ENCODE measurements at places on chromosomes 13 and 19.

GRCh38 chr13:89891416-89891815, 1456.1 kb upstream of the MIR17HG start:
- no peaks in the 10 kb centered on the region for H3K36me3 ChIP-seq
- H3K27me3 ChIP-seq, result peaks cover 2% of the 10 kb centered on the region
- no peak overlapping the region for H3K4me3 ChIP-seq
- no peak overlapping the region for H3K27ac ChIP-seq
- no peak for DNase-seq

- no peak for DNase-seq
- no peak overlapping the region for H3K4me3 ChIP-seq
- H3K36me3 ChIP-seq, result no peaks in the 10 kb centered on the region
- no peaks in the 10 kb centered on the region for H3K4me1 ChIP-seq
Observed at GRCh38 chr13:45827318-45827717, 24.2 kb downstream of the SIAH3 start.

GRCh38 chr13:97194479-97194878, 27.7 kb upstream of the MBNL2 start:
- H3K27me3 ChIP-seq, result no peaks in the 10 kb centered on the region
- peaks cover 5% of the 10 kb centered on the region for H3K36me3 ChIP-seq
- H3K27ac ChIP-seq, result no peak overlapping the region
- H3K4me1 ChIP-seq, result peaks cover 7% of the 10 kb centered on the region
- H3K4me3 ChIP-seq, result no peak overlapping the region
- no peak for DNase-seq

DNA sequence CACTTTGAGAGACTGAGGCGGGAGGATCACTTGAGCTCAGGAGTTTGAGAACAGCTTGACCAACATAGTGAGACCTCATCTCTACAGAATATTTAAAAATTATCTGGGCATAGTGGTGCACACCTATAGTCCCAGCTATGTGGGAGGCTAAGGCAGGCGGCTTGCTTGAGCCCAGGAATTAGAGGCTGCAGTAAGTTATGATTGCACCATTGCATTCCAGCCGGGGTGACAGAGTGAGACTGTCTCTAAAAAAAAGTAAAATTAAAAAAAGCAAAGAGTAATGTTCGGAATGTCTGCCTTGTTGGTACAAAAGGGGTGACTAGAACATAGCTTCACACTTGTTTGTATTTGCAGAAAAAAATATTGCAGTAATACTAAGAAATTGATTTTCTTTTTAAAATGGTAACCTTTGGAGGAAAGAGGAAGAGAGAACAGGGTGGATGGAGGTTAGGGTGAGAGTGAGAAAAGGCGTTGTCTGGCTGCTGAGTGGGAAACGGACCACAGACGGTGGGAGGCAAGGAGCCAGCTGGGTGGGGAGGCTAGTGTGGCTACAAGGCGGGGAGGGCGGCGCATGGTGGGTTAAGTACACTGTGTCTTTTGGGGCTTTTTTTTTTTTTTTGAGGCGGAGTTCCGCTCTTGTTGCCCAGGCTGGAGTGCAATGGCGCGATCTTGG, 10.2 kb downstream of the PPP1R14A start:
- peaks cover 1% of the 10 kb centered on the region for H3K27me3 ChIP-seq
- no peak overlapping the region for H3K4me3 ChIP-seq
- no peaks in the 10 kb centered on the region for H3K4me1 ChIP-seq
- H3K36me3 ChIP-seq, result no peaks in the 10 kb centered on the region

DNA sequence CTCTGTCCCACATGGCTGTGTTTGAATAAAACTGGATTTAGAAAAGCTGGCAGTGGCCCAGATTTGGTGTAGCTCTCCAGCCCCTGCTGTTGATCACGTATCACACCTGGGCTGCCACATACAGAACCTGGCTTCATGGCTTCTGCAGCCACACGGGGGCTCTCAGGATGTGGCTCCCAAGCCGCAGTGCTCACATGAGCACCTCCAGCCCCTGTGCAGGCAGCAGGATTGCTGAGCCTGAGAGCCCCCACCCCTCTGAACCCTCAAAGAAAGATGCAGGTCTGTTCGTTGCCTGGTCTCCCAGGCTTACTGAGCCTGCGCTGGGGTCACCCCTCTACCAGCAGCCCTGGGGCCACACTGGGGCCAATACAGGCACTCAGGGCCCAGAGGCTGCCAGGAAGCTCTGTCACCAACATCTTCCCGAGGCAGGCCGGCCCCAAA, 2.7 kb downstream of the PLEKHF1 start:
- peaks cover 12% of the 10 kb centered on the region for H3K4me1 ChIP-seq
- H3K27me3 ChIP-seq, result peaks cover 21% of the 10 kb centered on the region
- H3K27ac ChIP-seq, result no peak overlapping the region
- H3K4me3 ChIP-seq, result no peak overlapping the region
- peaks cover 3% of the 10 kb centered on the region for H3K36me3 ChIP-seq
- no peak for DNase-seq

DNA sequence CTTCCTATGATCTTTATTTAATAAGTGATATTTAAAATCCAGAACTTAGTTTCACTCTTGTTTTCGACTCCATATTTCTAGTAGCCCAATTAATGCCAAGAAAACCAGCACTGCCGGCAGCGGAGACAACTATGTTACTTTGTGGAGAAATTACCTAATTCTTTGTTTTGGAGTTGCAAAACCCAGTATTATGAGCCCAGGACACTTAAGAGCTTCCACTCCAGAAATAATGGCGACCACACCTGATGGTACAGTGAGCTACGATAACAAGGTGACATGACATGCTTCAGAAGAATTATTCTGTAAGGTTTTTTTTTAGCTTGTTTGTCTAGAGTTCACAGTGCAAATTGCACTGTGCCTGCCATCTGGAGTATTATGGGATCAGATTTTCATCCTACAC, 136.4 kb downstream of the ZAR1L start:
- H3K4me1 ChIP-seq, result no peaks in the 10 kb centered on the region
- H3K4me3 ChIP-seq, result no peak overlapping the region
- H3K36me3 ChIP-seq, result no peaks in the 10 kb centered on the region
- H3K27me3 ChIP-seq, result no peaks in the 10 kb centered on the region

- H3K27ac ChIP-seq, result no peak overlapping the region
- DNase-seq, result no peak
- H3K27me3 ChIP-seq, result peaks cover 3% of the 10 kb centered on the region
Observed at GRCh38 chr19:53372196-53372595, 6.7 kb downstream of the ZNF525 start.

- H3K27ac ChIP-seq, result peak overlapping the region; percentile 57
- H3K4me3 ChIP-seq, result peak overlapping the region; percentile 87
- H3K36me3 ChIP-seq, result peaks cover 20% of the 10 kb centered on the region
- H3K27me3 ChIP-seq, result peaks cover 11% of the 10 kb centered on the region
Observed at GRCh38 chr19:40718774-40719391, 2.0 kb downstream of the ITPKC start.

GRCh38 chr13:33761740-33762139, 56.2 kb upstream of the RFC3 start:
- H3K27ac ChIP-seq, result no peak overlapping the region
- no peak overlapping the region for H3K4me3 ChIP-seq
- DNase-seq, result no peak
- H3K27me3 ChIP-seq, result peaks cover 2% of the 10 kb centered on the region

GRCh38 chr19:4914736-4915501, 5.6 kb downstream of the UHRF1 start:
- H3K27me3 ChIP-seq, result peaks cover 5% of the 10 kb centered on the region
- no peak for DNase-seq
- H3K27ac ChIP-seq, result no peak overlapping the region
- H3K4me3 ChIP-seq, result no peak overlapping the region

- peaks cover 54% of the 10 kb centered on the region for H3K4me1 ChIP-seq
- peaks cover 63% of the 10 kb centered on the region for H3K36me3 ChIP-seq
- H3K27me3 ChIP-seq, result peaks cover 2% of the 10 kb centered on the region
- no peak overlapping the region for H3K4me3 ChIP-seq
- DNase-seq, result no peak
Observed at GRCh38 chr13:28463481-28463880, 31.4 kb downstream of the FLT1 start.

DNA sequence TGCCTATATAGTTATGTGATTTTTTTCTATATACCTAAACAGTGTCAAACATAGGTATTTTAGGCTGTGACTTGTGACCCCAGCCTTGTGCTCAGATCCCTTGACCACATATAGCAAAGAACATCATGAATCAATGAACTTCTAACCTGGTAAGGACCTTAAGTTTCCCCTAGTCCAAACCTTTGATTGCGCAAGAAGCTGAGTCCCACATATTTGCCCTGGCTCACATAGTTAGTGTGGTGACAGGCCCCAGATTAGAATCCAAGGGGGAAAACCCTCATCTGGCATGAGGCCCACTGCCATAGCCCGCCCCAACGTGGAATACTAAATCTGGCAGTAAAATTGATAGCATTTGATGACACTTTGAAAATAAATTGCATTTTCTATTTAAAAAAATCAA, 171.8 kb downstream of the MZT1 start:
- no peak overlapping the region for H3K27ac ChIP-seq
- no peak overlapping the region for H3K4me3 ChIP-seq
- no peaks in the 10 kb centered on the region for H3K36me3 ChIP-seq

GRCh38 chr19:35545001-35545854, at the start of gene TMEM147:
Gene TMEM147 (plus strand): TSS chr19:35545626. CDS start chr19:35545740, 114 bp downstream.
- peaks cover 13% of the 10 kb centered on the region for H3K4me1 ChIP-seq
- H3K4me3 ChIP-seq, result peak within 1 kb of the TSS; percentile 93
- peak within 1 kb of the TSS; percentile 65 for H3K27ac ChIP-seq
- DNase-seq, result peak; percentile 84
- H3K36me3 ChIP-seq, result peaks cover 7% of the 10 kb centered on the region

- peak overlapping the region; percentile 89 for H3K27ac ChIP-seq
- peaks cover 15% of the 10 kb centered on the region for H3K4me1 ChIP-seq
- peak overlapping the region; percentile 95 for H3K4me3 ChIP-seq
- DNase-seq, result no peak
Observed at GRCh38 chr19:33175156-33175782, 18.9 kb upstream of the LRP3 start.

DNA sequence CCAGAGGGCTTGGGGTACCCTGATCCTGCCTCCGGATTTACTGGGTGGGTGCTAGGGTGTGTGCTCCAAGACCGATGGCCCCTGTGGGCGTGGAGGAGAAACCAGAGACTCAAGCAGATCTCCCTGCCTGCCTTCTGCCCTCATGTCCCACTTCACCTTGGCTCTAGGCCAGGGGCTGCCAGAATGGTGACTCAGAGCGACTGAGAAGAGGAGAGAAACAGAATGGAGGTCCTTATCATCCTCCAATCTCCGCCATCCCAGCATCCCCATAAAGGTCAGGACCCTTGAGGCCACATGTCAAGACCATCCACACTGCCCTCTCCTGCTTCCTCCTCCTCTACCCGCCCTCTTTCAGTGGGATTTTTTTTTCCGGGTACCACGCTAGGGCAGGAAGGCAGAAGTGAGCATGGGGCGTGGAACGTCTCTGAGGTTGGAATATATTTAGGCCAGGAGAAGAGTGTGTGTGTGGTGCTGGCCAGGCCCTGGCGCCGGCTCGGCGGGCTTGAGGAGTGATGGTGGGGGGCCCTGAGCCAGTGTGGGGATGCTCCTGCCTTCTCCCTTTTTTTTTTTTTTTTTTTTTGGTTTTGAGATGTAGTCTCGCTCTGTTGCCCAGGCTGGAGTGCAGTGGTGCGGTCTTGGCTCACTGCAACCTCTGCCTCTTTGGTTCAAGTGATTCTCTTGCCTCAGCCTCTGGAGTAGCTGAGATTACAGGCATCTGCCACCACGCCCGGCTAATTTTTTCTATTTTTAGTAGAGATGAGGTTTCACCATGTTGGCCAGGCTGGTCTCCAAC, 22.3 kb downstream of the IER2 start:
- no peak for DNase-seq
- H3K27ac ChIP-seq, result peak overlapping the region; percentile 48
- H3K4me3 ChIP-seq, result no peak overlapping the region
- H3K27me3 ChIP-seq, result peaks cover 6% of the 10 kb centered on the region

DNA sequence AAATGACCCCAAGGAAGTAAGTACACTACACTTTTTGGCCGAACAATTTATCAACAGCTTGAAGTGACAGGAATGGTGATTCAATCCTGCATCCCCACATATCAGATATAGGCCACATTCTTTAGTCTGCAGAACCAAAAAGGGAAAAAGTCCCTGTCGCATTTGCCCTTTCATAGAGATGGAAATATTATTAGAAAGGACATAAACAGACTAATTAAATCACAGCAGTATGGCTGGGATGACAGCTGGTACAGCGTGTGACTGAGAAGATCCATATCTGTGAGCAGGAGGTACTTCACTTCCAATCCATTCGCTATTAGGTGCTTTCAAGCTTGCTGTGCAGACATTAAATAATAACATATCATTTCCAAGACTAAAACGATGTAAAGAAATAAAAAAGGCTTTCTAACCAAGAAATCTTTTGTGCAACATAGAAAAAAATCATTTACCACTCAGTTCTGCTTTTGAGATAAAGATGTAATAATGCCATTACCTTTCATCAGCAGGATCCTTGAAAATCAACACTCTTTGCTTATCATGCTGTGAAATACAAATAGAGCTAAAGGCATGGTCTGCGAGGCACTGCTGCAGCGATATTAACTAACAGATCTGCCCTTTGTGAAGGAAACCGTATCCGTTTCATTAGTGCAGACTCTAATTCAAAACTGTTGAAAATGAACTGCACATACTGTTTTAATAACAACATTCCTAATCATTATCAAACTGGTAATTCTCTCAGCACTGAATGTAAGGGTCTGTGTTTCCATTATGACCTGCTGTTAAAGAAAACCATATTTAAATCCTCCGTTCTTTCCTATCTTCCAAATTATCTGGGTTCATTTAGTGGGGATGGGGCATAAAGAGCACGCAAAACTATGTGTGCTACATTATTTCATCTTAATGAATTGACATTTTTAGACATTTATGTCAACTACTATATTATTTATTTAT, 245.6 kb downstream of the DACH1 start:
- no peak overlapping the region for H3K27ac ChIP-seq

DNA sequence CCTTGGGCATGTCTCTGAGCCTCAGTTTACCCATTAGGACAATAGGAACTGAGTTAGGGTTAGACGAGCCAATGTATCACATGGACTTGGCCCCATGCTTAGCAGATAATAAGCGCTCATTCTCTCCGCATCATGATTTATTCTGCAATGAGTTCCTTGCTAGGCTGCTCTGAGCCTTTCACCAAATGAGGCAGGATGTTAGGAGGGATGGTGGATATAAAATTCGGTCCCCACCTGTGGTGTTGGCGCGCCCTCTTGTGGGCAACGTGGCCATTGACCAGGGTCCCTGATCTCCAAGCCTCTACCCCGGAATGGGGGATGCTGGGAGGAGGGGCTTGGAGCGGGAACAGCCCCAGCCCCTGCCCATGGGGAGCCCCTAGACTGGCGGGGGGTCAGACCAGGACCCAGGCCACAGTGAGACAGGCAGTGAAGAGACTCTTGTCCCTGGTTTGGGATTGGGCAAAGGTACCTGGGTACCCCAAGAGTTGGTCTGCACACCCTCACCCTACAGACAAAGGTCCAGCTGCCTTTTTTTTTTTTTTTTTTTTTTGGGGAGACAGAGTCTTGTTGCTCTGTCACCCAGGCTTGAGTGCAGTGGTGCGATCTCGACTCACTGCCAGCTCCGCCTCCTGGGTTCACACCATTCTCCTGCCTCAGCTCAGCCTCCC, 43.9 kb downstream of the CERS4 start:
- H3K4me1 ChIP-seq, result no peaks in the 10 kb centered on the region
- H3K36me3 ChIP-seq, result peaks cover 11% of the 10 kb centered on the region
- H3K4me3 ChIP-seq, result no peak overlapping the region
- peak; percentile 93 for DNase-seq

- H3K27ac ChIP-seq, result no peak overlapping the region
- peaks cover 3% of the 10 kb centered on the region for H3K27me3 ChIP-seq
- H3K4me3 ChIP-seq, result no peak overlapping the region
- H3K36me3 ChIP-seq, result no peaks in the 10 kb centered on the region
- peaks cover 10% of the 10 kb centered on the region for H3K4me1 ChIP-seq
Observed at GRCh38 chr19:39077323-39077722, 6.8 kb upstream of the ACP7 start.

Data from endothelial cell (in vitro differentiated cells).